ENCODE measurements at places on chromosomes 3 and 15. TPM values are rescaled to one million over a fixed set of nuclear protein-coding genes. Genes with fewer than 3 reads are reported as not detected.

DNA sequence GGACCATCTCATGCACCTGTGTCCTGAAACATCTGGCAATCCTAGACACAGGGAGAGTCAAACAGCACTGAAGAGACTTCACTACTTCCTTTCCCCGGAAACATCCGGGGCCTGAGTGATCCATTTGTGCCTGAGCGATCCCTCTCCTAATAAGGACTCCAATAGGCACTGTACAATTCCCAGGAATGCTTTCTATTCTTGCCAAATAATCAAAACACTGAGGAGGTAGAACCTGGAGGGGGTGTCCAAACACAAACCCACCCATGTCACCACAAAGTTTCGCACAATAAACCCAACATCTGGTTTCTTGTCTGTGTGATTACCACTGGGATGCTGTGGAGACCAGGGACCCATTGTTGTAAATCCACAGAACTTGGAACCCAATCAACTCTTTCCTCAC lies 205.0 kb downstream of the OPA1 start:
- H3K27me3 ChIP-seq: no peaks in the 10 kb centered on the region
- no peak overlapping the region for H3K4me3 ChIP-seq

GRCh38 chr15:44058126-44058525 lies 136.9 kb downstream of the FRMD5 start:
- H3K27ac ChIP-seq: no peak overlapping the region
- no peaks in the 10 kb centered on the region for H3K4me1 ChIP-seq
- H3K4me3 ChIP-seq: no peak overlapping the region
- H3K36me3 ChIP-seq: no peaks in the 10 kb centered on the region
- DNase-seq: no peak

GRCh38 chr3:171379281-171379680 lies 80.9 kb downstream of the TNIK start:
- H3K4me3 ChIP-seq: no peak overlapping the region
- DNase-seq: no peak
- H3K27ac ChIP-seq: no peak overlapping the region
- no peaks in the 10 kb centered on the region for H3K36me3 ChIP-seq
- H3K27me3 ChIP-seq: no peaks in the 10 kb centered on the region

The LOXL1 gene
- total RNA-seq: 0.58 TPM

DNA sequence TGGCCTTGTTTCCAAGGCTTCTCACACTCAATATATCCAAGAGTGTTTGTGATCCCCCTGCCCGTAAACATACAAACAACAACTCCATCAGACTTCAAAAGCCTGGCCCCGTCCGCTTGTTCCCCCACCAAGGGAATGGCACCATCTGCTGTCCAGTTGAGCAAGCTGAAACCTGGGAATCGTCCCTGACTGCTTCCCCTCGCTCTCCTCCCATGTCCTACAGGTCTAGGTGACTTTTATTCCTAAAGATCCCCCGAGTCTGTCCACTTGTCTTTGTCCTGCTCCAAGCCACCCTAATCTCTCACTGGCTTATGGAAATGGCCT lies 27.9 kb upstream of the FAM174B start:
- H3K4me1 ChIP-seq: no peaks in the 10 kb centered on the region
- no peaks in the 10 kb centered on the region for H3K27me3 ChIP-seq
- H3K36me3 ChIP-seq: no peaks in the 10 kb centered on the region
- peak; percentile 71 for DNase-seq

- no peak overlapping the region for H3K4me3 ChIP-seq
- H3K27me3 ChIP-seq: no peaks in the 10 kb centered on the region
- H3K36me3 ChIP-seq: no peaks in the 10 kb centered on the region
Observed at GRCh38 chr15:70505411-70505919, 257.9 kb downstream of the UACA start.

The CHRM5 gene
- not detected for total RNA-seq

GRCh38 chr3:124826703-124827102 lies 60.5 kb downstream of the ITGB5 start:
- H3K4me3 ChIP-seq: no peak overlapping the region
- no peaks in the 10 kb centered on the region for H3K27me3 ChIP-seq
- H3K27ac ChIP-seq: no peak overlapping the region
- DNase-seq: no peak

- no peaks in the 10 kb centered on the region for H3K36me3 ChIP-seq
- H3K27ac ChIP-seq: no peak overlapping the region
- DNase-seq: no peak
- H3K27me3 ChIP-seq: no peaks in the 10 kb centered on the region
Observed at GRCh38 chr3:94036909-94037507, 8.6 kb upstream of the STX19 start.

- H3K4me3 ChIP-seq: peak overlapping the region; percentile 53
- no peaks in the 10 kb centered on the region for H3K4me1 ChIP-seq
- peak overlapping the region; percentile 79 for H3K27ac ChIP-seq
- peaks cover 10% of the 10 kb centered on the region for H3K36me3 ChIP-seq
Observed at GRCh38 chr15:39579487-39580116, 1.3 kb upstream of the THBS1 start.

GRCh38 chr3:124168271-124168670 lies 176.3 kb upstream of the ROPN1 start:
- H3K27me3 ChIP-seq: no peaks in the 10 kb centered on the region
- no peak overlapping the region for H3K4me3 ChIP-seq
- H3K36me3 ChIP-seq: no peaks in the 10 kb centered on the region
- H3K27ac ChIP-seq: no peak overlapping the region
- no peaks in the 10 kb centered on the region for H3K4me1 ChIP-seq

The TEX55 gene
- total RNA-seq: not detected

The SPESP1 gene
- total RNA-seq: 0.26 TPM

DNA sequence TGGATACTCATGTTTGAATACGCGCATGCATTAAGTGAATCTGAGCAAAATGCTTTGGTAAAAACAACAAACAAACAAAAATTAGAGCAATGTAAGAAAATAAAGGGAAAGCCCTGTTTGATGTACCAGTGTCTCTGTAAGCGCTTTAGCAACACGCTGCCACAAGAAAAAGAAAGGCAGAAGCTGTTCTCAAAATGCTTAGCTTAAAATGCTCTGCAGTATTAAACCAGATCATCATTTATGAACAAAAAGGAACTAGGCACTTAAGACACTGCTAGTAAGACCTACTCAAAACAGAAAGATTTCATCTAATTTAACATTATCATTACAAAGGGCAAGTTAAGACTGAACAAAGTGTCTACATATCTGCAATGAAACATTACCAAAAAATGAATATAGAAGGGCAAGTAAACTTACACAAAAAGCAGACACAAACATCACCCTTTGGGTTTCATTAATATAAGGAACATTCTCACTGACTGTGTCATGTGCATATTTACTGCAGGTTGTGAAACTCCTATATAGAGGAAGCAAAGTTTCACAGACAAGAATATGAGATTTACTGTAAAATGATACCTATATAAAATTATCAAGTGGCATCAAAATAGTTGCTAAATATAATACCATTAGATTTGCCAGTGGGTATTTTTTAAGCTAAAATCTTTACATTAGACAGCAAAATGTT lies 102.1 kb downstream of the FBXL22 start:
- H3K4me3 ChIP-seq: no peak overlapping the region
- no peaks in the 10 kb centered on the region for H3K4me1 ChIP-seq
- H3K27me3 ChIP-seq: no peaks in the 10 kb centered on the region
- H3K36me3 ChIP-seq: no peaks in the 10 kb centered on the region

GRCh38 chr15:75705854-75706681 lies 6.6 kb downstream of the CSPG4 start:
- H3K4me1 ChIP-seq: no peaks in the 10 kb centered on the region
- H3K27me3 ChIP-seq: no peaks in the 10 kb centered on the region
- peak; percentile 48 for DNase-seq
- no peak overlapping the region for H3K27ac ChIP-seq
- H3K36me3 ChIP-seq: no peaks in the 10 kb centered on the region
- H3K4me3 ChIP-seq: no peak overlapping the region

DNA sequence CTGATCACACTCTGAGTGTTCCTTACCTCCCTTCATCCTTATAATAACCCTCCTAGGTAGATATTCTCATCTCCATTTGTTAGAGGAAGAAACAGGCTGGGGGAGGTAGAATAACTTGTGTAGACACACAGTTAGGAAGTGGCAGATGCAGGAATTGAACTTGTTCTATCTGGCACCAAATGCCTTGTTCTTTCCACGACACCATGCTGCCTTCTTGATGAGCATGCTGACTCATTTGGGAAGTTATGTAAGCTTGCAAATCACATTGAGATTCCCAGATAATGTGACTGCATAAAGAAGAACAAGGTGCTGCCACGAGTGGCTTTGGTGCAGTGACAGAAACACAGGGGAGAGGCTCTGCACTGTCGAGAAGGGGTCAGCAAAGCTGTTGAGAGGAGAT lies 27.5 kb upstream of the NDUFB4 start:
- H3K4me3 ChIP-seq: no peak overlapping the region
- no peak for DNase-seq

The FAM240A gene
- not detected for total RNA-seq

Data from right lobe of liver (tissue), 6 donors.